Glomerular endothelial cell (primary cell): ENCODE measurements at places on chromosomes 16 and 17. TPM values are rescaled to one million over a fixed set of nuclear protein-coding genes. Genes with fewer than 3 reads are reported as not detected.
A peak's percentile ranks its signal among the peaks of the same experiment; 100 is the strongest.

DNA sequence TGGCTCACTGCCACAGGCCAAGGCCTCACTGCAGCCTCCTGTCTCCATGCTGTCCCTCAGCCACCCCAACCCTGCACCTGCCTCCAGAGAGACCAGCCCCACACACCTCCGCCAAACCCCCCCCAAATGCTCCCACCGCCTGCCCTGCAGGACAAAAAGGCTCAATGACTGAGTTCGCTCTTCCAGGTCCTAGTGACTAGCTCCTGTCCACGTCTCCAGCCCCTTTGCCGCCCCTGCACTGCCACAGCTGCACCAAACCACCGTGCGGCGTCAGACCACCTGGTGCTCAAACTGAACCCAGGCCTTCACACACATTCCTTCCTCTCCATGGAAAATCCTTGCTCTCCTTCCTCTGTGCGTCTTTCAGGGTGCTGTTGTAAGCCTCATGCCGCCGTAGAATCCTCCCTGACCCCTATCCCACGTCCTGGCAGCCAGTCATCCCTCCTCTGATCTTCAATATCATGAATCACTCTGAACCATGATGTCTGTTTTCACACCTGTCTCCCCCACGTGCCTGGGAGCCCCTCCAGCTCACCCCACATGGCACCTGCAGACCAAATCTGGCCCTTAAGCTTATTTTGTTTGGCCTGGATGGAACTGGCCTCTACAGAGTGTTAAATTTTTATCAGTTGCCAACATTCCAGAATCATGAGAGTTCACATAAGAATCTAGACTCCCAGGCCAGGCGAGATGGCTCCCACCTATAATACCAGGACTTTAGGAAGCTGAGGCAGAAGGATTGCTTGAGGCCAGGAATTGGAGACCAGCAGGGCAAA, 4.3 kb upstream of the GSG1L start:
- DNase-seq: no peak

DNA sequence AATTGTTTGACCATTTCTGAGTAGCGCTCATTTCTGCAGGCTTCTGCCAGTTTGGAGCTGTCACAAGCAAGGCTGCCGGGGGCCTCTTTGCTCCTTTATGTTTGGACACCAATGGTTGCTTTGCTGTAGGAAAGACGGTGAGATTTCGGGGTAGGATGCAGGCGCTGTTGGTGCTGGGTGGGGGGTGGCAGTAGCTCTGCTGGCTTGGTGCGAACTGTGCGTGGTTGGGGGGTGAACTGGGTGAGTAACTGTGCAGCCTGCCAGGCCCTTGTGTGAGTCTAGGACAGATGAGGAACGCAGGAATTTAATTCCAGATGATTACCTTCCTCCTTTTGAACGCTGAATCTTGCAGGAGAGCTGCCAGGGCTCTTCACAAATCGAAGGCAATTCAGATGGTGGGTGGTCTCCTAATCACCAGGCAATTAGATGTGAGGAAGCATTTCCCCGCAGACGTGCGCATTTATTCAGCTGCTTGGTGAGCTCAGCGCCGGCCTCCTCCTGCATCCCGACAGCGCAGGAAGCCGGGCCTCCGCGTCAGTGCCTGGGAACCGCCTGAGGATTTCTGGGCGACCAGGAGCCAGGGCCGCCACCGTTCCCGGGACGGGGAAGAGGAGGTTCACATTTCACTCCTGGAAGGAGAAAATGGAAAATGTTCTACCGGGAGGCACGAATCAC, 154.4 kb downstream of the FOXL1 start:
- no peak for DNase-seq

GRCh38 chr17:79927688-79928501, 88.7 kb upstream of the CBX4 start:
- no peak for DNase-seq

GRCh38 chr16:85716022-85716679, 27.4 kb upstream of the GINS2 start:
- no peak for DNase-seq

DNA sequence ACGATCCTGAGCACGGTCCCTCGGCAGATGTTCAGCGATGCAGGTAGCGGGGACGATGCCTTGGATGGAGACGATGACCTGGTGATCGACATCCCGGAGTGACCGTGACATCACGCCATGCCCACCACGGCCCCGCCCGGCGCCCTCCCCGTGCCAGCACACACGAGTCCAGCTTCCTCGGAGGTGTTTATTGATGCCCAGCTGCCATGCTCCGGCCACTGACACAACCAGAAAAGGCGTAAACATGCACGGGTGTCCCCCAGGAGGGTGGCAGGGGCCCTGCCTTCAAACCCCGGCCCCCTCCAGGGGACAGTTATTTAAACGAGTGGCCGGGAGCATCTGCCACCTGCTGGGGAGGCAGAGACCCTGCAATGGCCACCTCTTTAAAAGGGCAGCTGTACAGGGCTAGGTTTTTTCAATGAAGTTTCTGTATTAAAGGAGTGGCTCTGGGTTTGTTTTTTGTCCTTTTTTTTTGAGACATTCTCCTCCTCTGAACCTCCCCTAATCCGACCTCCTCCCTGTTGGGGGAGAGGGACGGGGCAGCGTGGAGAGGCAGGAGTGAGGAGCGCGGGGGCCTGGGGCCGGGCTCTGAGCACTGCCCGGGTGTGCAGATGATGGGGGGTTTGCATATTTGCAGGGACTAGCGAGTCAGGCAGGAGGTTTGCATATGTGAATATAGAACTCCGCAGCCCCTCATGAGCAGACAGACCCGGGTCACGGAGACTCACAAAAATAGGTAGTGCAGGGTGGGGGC, 5.3 kb downstream of the DOC2A start:
- DNase-seq: no peak

DNA sequence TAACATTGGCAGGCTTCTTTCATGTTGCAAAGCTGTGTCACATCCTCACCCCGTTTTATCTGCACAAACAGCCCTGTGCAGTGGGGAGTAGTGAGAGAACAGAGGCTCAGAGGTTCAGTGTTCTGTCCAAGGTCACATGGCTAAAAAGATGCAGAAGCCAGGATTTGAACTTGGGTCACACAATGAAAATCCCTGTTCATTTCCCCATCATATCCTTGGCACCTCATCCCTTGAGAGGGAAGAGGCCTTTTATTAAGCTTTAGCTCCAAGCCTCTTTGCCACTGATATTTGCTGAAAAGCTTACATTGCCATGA, 106.6 kb downstream of the AMFR start:
- DNase-seq: no peak

DNA sequence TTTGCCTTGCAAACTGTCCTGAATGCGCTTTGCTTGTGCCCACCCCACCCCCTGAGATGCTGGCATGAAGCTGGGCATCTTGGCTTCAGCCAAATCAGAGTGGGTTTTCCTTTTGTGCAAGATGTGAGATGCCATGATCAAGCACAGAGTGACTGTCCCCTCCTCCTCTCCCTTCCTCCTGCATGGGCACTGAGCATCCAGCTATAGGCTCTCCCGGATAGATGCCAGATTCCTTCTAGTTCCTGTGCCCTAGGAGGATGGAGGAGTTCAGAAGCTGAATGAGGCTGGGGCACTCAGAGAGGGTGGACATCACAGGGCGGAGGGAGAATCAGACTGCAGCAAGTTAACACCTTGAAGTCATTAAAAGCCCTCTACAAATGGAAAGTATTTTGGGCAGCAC, 384.1 kb upstream of the CCL2 start:
- DNase-seq: no peak

DNA sequence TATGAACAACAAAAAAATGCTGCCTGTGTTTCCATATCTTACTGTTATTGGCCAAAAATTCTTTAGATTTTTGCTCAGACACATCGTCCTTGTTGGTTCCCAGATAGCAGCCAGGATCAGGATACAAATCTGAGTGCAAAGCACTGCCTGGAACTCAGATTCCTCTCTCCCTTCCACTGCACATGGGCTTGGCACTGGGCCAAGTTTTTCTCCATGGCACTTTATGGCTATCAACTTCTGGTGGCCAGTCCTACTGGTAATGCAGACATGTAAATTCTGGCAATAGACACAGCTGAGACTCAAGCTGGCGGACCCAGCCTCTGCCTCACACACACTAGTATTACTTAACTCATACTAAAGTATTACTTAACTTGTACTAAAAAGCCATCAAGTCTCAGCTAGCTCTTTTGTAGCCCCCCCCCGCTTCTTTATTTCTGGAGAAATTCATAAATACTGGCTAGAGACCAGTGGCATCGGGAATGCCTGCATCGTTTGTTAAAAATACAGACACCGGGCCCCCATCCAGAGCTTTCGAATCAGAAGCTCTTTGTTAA, 181.2 kb upstream of the COX10 start:
- no peak for DNase-seq

DNA sequence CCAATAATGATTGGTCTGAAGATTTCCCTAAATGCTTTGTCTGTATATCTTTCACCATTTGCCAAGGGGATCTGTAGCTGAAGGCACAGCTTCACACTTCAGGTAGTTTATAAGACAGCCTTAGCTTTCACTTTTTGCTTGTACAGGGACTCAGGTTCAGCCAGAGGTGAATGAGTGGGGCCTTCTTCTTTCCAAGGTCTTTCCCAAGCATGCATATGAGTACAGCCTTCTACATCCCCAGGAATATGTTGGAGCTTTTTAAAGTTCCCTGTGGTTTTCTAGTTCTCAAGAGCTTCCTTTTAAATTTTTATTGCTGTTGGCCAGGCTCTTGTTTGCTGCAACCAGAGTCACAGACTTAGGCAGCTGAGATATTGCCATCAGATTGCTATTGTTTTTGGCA, 17.9 kb upstream of the SPDYE4 start:
- DNase-seq: no peak

GRCh38 chr16:11783319-11784037, 13.6 kb downstream of the ZC3H7A start:
- DNase-seq: peak; percentile 55

DNA sequence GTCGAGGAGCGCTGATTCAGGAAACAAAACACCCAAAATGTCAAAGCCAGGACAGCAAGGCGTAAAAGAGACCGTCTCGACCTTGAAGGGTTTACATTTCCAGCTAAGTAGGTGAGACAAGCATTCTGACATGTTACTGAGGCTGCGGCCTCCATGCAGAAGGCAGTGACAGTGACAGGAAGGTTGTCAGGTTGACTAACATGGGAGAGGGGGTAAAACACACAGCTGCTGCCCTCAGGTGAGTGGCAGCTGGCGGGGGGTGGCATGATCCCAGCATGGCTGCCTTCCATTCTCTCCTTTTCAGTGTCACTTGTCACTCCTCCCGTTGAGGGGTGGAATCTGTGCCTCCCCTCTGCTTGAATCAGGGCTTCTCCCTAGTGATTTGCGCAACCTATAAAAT, 31.9 kb upstream of the CRHR1 start:
- no peak for DNase-seq

- DNase-seq: no peak
Measured at GRCh38 chr16:49599281-49599680, 225.7 kb downstream of the C16orf78 start.

- peak; percentile 4 for DNase-seq
Measured at GRCh38 chr17:31433091-31433790, 41.8 kb downstream of the RAB11FIP4 start.

DNA sequence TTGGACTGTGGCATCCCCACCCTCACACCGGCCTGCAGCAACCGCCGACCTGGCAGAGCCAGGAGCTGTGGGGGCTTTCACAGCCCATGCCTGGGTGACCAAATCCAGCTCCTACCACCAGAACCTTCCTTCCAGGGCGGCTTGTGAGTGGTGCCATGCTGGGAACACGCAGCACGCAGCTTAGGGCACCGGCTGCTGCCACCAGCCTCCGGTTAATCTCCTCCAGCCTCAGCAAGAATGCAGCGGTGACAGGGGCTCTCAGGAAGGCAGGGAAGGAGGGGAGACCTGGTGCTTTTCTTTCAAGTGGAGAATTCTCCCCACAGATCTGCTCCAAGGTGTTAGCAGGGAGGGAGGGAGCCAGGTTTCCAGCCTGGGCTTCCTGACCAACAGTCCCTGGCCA, 32.3 kb upstream of the ANKRD40CL start:
- no peak for DNase-seq

DNA sequence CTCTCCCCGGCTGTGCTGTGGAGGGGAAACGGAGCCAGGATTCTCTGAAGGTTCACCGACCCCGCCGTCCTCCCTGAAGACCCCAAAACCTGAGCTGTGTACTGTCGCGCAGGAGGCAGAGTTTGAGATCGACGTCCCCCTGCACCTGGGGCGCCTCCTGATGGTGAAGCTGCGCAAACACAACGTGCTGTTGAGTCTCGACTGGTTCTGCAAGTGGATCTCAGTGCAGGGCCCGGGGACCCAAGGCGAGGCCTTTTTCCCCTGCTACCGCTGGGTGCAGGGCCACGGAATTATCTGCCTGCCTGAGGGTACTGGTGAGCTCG, 62.6 kb upstream of the TEKT1 start:
- DNase-seq: no peak

DNA sequence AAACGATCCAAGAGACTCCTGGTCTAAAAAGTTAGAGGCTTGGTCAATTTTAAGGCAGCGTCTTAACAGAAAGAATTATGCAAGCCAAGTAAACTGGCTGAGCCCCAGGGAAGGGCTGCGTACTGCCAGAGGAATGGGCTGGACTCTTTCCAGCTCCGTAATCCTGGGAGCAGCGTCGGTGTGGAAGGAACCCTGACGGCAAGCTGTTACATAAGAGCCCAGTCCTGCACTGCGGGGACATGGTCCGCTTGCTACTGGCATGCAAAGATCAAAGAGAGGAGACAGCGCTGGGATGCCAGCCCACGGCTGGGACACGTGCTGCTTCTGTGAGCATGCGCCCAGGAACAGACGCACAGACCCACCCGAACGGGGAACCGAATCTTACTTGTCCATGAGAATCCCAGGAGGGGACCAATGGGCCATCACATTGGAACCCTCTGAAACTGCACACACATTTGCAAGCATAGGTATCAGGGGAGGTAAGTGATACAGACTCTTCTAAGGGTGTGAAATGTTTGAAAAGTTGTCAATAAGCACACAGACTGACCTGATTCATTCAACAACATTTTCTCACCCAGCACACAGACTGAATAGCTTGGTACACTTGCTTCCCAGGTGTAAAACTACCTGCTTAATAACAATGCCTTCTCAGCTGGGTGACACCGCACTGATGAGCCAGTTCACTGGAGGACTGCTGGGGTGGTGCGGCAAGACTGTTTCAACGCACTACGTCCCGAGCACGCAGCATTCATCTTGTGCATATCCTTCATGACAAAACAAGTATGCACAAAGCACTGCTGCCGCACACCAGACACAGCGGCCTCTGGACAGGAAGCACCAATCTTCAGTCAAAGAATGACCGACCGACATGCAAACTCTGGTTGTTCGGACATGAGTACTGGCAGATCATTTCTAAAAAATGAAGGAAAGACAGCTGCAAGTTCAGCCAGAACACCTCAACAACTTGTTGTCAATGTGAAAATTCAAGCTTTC, 94.9 kb downstream of the ANKRD11 start:
- no peak for DNase-seq

APOBR gene
- not detected in 2 replicates for total RNA-seq

FAM171A2 gene
- total RNA-seq: 25.0 and 28.9 TPM in 2 replicates

UBALD2 gene
- 13.6 and 25.7 TPM in 2 replicates for total RNA-seq

NPIPB13 gene
- 0.47 and 1.5 TPM in 2 replicates for total RNA-seq

TBC1D10B gene
- 47.8 and 61.4 TPM in 2 replicates for total RNA-seq
